Liver (tissue), 10 donors: ENCODE measurements at places on chromosomes 2 and 18. TPM values are rescaled to one million over a fixed set of nuclear protein-coding genes. Genes with fewer than 3 reads are reported as not detected.
A peak's percentile ranks its signal among the peaks of the same experiment; 100 is the strongest.

Gene NT5DC4
- total RNA-seq = 1.2 TPM

Gene ABCG8
- total RNA-seq = 16.8 TPM

Gene RESP18
- not detected for total RNA-seq

Gene SLC40A1
- 231 TPM for total RNA-seq

Gene NT5C1B
- not detected for total RNA-seq

Gene VWA3B
- total RNA-seq = not detected

Gene SERPINB10
- total RNA-seq = not detected

Gene ZNF521
- total RNA-seq = 3.7 TPM

Gene ADD2
- 0.08 TPM for total RNA-seq

Gene CACNB4
- total RNA-seq = 0.50 TPM

Gene PAPOLG
- total RNA-seq = 7.7 TPM

Gene GPR35
- total RNA-seq = 0.50 TPM

Gene ITGAV
- total RNA-seq = 31.3 TPM

Gene ALK
- not detected for total RNA-seq

Gene GPAT2
- 0.33 TPM for total RNA-seq

- H3K4me1 ChIP-seq = no peaks in the 10 kb centered on the region
- no peaks in the 10 kb centered on the region for H3K36me3 ChIP-seq
- H3K4me3 ChIP-seq = no peak overlapping the region
Measured at GRCh38 chr2:236582968-236583367, 13.3 kb downstream of the ACKR3 start.

- no peak overlapping the region for H3K4me3 ChIP-seq
- no peak for DNase-seq
- H3K4me1 ChIP-seq = no peaks in the 10 kb centered on the region
- H3K36me3 ChIP-seq = no peaks in the 10 kb centered on the region
- H3K27me3 ChIP-seq = no peaks in the 10 kb centered on the region
- H3K27ac ChIP-seq = no peak overlapping the region
Measured at GRCh38 chr2:235168174-235168979, 216.6 kb downstream of the SH3BP4 start.

- H3K4me3 ChIP-seq = no peak overlapping the region
- H3K4me1 ChIP-seq = peaks cover 19% of the 10 kb centered on the region
- H3K27ac ChIP-seq = no peak overlapping the region
- no peaks in the 10 kb centered on the region for H3K36me3 ChIP-seq
Measured at GRCh38 chr2:95023222-95023597, 2.3 kb upstream of the MAL start.

GRCh38 chr2:99559075-99559662 lies 69.4 kb upstream of the REV1 start:
- no peak overlapping the region for H3K27ac ChIP-seq
- H3K4me3 ChIP-seq = no peak overlapping the region
- H3K4me1 ChIP-seq = no peaks in the 10 kb centered on the region
- H3K27me3 ChIP-seq = no peaks in the 10 kb centered on the region
- peak; percentile 87 for DNase-seq

- no peaks in the 10 kb centered on the region for H3K36me3 ChIP-seq
- no peak overlapping the region for H3K27ac ChIP-seq
Measured at GRCh38 chr2:75801234-75801982, 90.7 kb upstream of the GCFC2 start.

GRCh38 chr2:108459441-108459840 lies 10.4 kb downstream of the GCC2 start:
- H3K27me3 ChIP-seq = no peaks in the 10 kb centered on the region
- H3K36me3 ChIP-seq = peaks cover 8% of the 10 kb centered on the region
- H3K27ac ChIP-seq = no peak overlapping the region
- no peak for DNase-seq
- H3K4me3 ChIP-seq = no peak overlapping the region

DNA sequence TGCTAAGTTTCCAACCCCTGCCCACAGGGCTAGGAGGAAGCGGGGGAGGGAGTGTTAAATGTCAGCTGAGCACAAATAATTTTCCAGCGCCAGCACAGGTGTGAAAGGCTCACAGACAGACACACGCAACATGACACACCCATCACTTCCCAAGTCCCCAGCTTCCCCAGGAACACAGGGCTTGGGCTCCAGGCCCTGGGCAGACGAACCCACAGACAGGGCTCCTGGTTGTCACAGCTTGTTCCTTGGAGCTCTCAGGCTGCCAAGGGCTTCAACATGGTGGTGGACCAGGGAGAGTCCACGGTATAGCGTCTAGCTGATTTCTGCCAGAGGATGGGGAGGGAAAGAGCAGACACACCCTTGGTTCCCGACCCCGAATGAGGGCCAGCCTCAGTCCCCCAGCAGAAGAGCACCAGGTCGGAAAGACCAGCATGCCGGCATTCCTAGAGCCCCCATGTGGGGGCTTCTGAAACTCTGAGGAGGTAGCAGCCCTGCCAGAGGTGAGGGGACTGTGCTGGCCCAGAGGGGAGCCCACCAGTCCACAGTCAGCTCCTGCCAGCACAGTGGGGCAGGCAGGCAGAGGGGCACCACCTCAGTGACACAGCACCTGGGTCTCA lies 1.9 kb downstream of the DUSP2 start:
- DNase-seq = no peak
- H3K4me3 ChIP-seq = no peak overlapping the region
- H3K36me3 ChIP-seq = no peaks in the 10 kb centered on the region
- H3K4me1 ChIP-seq = no peaks in the 10 kb centered on the region
- no peak overlapping the region for H3K27ac ChIP-seq
- H3K27me3 ChIP-seq = no peaks in the 10 kb centered on the region

GRCh38 chr2:238406221-238406997 lies 20.3 kb upstream of the ASB1 start:
- no peak overlapping the region for H3K4me3 ChIP-seq
- no peak overlapping the region for H3K27ac ChIP-seq
- H3K4me1 ChIP-seq = peaks cover 15% of the 10 kb centered on the region

- no peaks in the 10 kb centered on the region for H3K36me3 ChIP-seq
- no peak overlapping the region for H3K4me3 ChIP-seq
- no peak overlapping the region for H3K27ac ChIP-seq
- peaks cover 36% of the 10 kb centered on the region for H3K4me1 ChIP-seq
- no peaks in the 10 kb centered on the region for H3K27me3 ChIP-seq
Measured at GRCh38 chr2:240433973-240434727, 1.3 kb upstream of the GPC1 start.

DNA sequence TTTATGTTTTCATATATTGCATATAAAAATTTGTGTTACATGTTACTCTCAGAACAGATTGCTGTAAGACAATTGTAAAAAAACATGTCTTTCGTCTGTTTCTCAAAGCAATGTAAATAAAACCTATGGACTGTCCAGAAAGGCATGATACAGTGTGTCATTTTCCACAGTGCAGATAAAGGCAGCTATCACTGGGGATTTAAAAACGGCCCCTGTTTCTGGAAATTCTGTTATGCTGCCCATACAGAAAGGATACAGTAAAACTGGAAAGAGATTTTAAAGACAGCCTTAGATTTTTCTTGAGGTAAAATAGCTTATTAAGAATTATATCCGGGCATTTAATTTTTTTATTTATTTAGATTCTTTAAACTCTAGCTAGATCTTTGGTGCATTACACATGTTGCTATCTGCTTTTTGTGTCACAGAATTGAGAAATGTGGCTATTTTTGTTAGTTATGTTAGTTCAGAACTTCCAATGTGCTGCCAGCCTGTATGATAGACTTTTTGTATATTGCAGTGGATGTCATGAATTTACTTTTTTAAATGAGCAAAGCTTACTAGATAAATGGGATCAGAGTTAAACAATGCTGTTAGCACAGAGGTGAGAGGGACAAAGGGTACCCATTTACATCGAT lies 859 bp upstream of the INO80D start:
- H3K4me3 ChIP-seq = peak overlapping the region; percentile 85
- no peaks in the 10 kb centered on the region for H3K4me1 ChIP-seq
- no peaks in the 10 kb centered on the region for H3K27me3 ChIP-seq

- no peaks in the 10 kb centered on the region for H3K27me3 ChIP-seq
- no peak for DNase-seq
- no peak overlapping the region for H3K27ac ChIP-seq
- no peak overlapping the region for H3K4me3 ChIP-seq
- H3K36me3 ChIP-seq = no peaks in the 10 kb centered on the region
Measured at GRCh38 chr18:62170857-62171256, 16.0 kb downstream of the PIGN start.

GRCh38 chr2:137948894-137949293 lies 15.4 kb upstream of the HNMT start:
- H3K36me3 ChIP-seq = no peaks in the 10 kb centered on the region
- no peaks in the 10 kb centered on the region for H3K27me3 ChIP-seq

GRCh38 chr2:232372231-232373208 lies 6.0 kb upstream of the ALPP start:
- DNase-seq = no peak
- no peaks in the 10 kb centered on the region for H3K27me3 ChIP-seq
- H3K4me1 ChIP-seq = no peaks in the 10 kb centered on the region
- H3K27ac ChIP-seq = no peak overlapping the region
- no peaks in the 10 kb centered on the region for H3K36me3 ChIP-seq
- no peak overlapping the region for H3K4me3 ChIP-seq

GRCh38 chr2:23292024-23292423 lies 93.0 kb upstream of the KLHL29 start:
- DNase-seq = peak; percentile 23
- peaks cover 2% of the 10 kb centered on the region for H3K4me1 ChIP-seq
- H3K36me3 ChIP-seq = no peaks in the 10 kb centered on the region
- H3K27ac ChIP-seq = no peak overlapping the region
- no peak overlapping the region for H3K4me3 ChIP-seq

- H3K4me1 ChIP-seq = no peaks in the 10 kb centered on the region
- H3K27ac ChIP-seq = no peak overlapping the region
- no peak overlapping the region for H3K4me3 ChIP-seq
- H3K36me3 ChIP-seq = no peaks in the 10 kb centered on the region
- no peak for DNase-seq
Measured at GRCh38 chr2:168500516-168500915, 44.4 kb downstream of the CERS6 start.

DNA sequence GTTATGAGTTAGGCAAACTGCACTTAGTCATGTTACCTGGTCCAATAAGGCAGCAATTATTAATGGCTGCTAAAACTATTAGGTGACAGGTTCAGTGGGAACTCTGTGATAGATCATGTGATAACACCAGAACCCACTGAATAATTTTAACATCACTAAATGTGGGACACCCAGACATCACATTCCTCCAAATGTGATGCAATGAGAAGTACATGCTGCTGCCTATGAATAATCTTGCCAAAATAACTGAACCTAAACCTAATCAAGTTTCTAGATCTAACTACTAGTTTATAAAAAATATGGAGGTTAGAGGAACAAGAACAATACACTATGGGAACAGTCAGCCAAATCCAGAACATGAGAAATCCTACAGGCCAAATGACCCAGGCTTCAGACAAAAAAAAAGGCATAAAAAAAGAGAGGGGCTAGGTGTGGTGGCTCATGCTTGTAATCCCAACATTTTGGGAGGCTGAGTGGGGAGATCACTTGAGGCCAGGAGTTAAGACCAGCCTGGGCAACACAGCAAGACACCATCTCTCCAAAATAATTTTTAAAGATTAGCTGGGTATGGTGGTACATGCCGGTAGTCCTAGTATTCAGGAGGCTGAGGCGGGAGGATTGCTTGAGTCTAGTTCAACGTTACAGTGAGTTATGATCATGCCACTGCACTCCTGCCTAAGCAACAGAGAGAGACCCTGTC lies 7.0 kb upstream of the ACTR2 start:
- no peak overlapping the region for H3K4me3 ChIP-seq
- H3K27ac ChIP-seq = no peak overlapping the region
- no peak for DNase-seq
- no peaks in the 10 kb centered on the region for H3K36me3 ChIP-seq

GRCh38 chr2:145402706-145403277 lies 882.9 kb upstream of the ZEB2 start:
- no peaks in the 10 kb centered on the region for H3K27me3 ChIP-seq
- no peaks in the 10 kb centered on the region for H3K4me1 ChIP-seq
- H3K27ac ChIP-seq = no peak overlapping the region
- H3K36me3 ChIP-seq = no peaks in the 10 kb centered on the region
- no peak for DNase-seq

GRCh38 chr2:86017901-86018896 lies 87.5 kb downstream of the POLR1A start:
- no peaks in the 10 kb centered on the region for H3K27me3 ChIP-seq
- no peaks in the 10 kb centered on the region for H3K4me1 ChIP-seq
- H3K4me3 ChIP-seq = no peak overlapping the region

DNA sequence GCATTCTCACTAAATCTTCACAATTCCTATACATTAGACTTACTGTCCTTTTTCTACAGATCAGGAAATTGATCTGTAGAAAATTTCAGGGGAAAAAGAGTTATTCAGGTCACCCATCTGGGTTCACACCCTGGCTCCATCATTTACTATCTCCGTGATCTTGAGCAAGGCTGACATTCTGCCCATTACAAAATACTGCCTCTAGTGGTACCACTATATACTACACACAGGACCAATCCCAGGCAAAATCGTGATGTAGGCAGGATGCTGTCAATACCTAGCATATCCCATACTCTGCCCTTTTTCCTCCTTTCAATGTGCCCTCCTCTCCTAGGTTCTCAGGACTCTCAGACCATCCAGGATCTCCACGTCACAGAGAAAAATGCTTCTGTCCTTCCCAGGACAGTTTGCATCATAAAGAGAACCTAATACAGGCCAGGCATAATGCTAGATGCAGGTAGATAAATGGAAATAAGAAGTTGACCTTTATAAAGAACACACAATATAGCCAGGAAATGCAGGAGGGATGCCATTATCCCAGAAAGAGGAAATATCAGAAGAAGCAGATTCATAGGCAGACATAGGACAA lies 101.9 kb downstream of the CDH20 start:
- no peak overlapping the region for H3K27ac ChIP-seq
- H3K4me1 ChIP-seq = no peaks in the 10 kb centered on the region
- H3K27me3 ChIP-seq = no peaks in the 10 kb centered on the region
- no peak for DNase-seq

DNA sequence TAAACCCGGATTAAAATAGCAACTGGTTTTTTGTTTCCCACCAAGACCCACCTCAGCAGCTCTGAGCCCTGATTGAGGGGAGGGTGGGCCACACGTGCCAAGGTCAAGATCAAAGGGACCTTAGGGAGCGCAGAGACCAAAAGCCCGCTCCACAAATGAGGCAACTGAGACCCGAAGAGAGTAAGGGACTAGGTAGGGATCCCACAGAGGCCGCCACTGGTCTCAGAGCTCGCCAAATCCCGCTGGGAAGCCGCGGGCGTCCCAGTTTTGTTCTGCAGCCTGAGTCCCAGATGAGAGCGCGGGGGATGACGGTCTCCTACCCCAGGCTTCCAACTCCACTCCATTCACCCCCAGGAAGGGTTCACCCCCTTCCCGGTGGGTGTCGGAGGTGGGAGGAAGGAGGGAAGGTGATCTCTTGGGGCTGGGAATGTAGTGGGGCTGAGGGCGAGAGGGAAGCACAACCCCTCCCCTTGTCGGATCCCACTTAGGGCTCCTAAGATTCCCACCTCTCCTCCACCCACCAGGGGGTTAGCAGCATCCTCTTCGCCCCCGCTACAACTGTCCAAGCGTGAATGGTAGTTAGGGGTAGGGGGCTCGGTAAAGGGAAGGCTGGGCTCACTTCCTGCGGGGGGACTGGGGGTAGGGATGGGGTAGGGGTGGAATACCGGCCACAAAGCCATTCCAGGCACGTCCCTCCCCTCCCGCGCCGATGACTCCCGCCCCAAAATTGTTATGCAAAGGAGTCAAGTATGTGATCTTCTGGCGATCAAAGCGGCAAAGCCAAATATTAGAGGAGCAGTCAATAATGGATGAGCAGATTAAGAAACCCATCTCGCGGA lies 7.3 kb upstream of the EN1 start:
- peaks cover 7% of the 10 kb centered on the region for H3K4me1 ChIP-seq
- no peak for DNase-seq
- H3K36me3 ChIP-seq = no peaks in the 10 kb centered on the region
- H3K27me3 ChIP-seq = peaks cover 20% of the 10 kb centered on the region
- no peak overlapping the region for H3K27ac ChIP-seq
